ENCODE measurements at places on chromosomes 7 and 10.

GRCh38 chr7:31883761-31884164 lies 186.4 kb downstream of the PDE1C start:
- peak; percentile 6 for DNase-seq

- DNase-seq = no peak
These were observed 22.1 kb upstream of the FBXW4 start for GRCh38 chr10:101716891-101717659.

DNA sequence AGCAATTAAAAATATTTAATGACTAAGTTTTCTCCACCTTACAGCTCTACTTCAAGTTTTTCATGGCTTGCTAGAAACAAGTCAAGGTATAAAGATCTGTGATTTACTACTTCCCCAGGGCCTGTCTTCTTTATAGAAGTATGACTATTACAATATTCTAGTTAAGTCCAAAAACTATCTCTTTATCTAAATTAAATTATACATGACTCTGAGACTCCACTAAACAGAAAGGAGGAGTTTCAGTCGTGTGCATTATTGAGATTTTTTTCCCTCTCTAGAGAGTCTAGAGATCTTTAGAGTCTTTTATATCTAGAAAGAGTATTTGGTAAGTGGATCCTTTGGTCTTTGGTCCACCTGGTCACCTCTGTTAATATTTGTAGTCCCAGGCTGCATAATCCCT lies 100.7 kb downstream of the SEMA3E start:
- no peak for DNase-seq

DNA sequence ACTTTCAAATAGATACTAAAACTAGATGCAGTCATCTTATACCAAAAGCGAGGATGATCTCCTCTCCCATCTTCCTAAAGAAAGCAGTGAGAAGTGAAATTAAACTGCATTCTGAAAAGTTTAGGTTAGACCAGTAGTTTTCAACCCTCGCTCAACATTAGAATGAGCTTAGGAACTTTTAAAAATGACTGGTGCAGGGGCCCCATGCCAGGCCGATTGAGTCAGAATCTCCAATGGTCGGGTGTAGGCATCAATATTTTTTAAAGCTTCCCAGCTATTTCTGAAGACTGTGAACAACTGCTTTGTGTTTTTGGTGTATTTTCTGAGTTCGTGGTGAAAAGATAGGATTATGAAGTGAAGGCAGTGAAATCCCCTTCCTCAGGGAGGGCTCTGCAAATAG lies 146.0 kb downstream of the VTI1A start:
- DNase-seq = no peak

DNA sequence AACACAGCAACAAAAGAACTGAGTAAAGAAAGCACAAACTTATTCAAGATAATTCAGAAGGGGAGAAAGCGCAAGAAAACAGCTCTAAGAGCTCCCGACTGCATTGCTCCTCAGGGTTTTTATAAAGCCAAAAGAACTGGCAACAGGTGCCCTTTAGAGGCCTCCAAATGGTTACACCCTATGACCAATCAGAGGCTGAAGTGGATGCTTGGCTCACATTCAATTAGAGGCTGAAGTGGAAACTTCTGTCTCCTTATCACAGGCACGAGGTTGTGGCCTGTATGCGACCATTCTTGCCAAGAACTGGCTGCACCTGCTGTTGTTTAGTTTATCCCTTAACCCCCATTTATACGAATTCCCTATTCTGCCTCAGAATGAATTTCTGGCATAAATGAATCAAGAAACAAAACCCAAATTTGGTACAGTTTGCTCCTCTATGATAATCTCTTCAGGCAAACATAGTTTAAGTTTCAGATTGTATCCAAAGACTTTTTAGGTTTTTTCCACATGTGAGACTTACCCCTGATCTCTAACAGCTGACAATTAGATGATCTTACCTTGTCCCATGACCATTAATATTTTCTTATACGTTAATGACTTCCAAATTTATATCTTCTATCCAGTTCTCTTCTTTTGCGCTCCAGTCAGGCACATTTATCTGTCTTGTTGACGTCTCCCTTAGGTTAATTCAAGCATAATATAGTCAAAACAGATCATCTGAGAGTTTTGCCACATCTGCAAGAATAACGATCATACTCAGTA lies 504.8 kb downstream of the NXPH1 start:
- no peak for DNase-seq

GRCh38 chr7:158446706-158447105 lies 140.9 kb downstream of the PTPRN2 start:
- no peak for DNase-seq

DNA sequence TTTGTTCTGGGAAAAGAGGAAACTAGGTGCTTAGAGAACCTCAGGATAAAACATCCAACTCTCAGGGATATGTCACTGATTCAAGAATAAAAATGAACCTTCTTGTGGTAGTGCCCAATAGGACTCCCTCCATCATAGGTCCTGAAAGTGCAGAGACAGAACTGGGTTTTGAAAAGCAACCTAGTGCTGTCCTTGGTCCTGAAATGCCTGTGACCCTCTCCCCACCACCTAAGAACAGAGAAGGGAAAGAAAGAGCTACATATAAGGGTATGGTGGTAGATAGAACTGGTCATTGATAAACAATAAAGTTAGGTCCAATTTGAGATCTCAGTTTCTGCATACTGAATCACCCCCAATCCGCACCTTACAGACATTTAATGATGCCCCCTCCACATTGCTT lies 953.3 kb downstream of the XPNPEP1 start:
- DNase-seq = no peak

DNA sequence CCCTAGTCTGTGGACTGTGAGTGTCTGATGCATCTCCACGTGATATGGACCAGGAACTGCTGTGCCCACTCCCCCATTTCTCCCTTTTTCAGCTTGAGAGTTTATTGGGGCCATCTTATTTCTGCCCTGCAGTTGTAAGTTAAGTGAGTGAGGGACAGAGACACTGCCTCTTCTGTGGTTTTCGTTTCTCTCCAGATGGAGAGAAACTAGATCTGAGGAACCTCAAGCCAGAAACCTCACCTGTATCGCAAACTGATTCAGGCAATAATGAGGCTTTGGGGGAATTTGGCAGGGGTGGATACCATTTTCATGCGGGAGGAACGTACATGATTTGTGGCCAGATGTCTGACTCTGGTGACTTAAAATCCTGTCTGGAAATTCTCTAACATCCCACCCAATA lies 641.7 kb downstream of the TNS3 start:
- no peak for DNase-seq

DNA sequence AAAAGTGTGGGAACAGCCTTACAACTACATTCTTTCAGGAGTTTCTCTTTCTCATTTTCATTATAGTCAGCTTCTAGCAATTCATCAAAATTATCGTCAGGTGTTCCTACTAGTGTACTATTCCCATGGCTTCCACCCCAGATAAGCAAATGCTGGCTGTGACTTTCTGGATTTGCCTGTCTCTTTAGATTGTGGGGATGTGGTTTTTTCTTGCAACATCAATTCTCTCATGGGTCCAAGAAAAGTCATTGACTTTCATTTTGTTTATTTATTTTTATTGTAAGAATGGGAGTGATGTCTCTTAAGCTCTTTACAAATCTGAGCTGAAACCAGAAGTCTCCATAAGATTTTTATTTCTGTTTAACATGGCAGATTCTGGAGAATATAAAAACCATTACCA lies 349.7 kb upstream of the SEMA3C start:
- no peak for DNase-seq

- no peak for DNase-seq
These were observed 199.7 kb downstream of the IMMP2L start for GRCh38 chr7:111362506-111363054.

- DNase-seq = no peak
These were observed 41.6 kb downstream of the HK1 start for GRCh38 chr10:69319841-69320316.

- no peak for DNase-seq
These were observed 87.2 kb downstream of the KCNMA1 start for GRCh38 chr10:77550378-77550777.

GRCh38 chr10:97861924-97862323 lies 12.3 kb downstream of the GOLGA7B start:
- no peak for DNase-seq

- DNase-seq = no peak
These were observed 32.6 kb upstream of the NME8 start for GRCh38 chr7:37815671-37816371.

DNA sequence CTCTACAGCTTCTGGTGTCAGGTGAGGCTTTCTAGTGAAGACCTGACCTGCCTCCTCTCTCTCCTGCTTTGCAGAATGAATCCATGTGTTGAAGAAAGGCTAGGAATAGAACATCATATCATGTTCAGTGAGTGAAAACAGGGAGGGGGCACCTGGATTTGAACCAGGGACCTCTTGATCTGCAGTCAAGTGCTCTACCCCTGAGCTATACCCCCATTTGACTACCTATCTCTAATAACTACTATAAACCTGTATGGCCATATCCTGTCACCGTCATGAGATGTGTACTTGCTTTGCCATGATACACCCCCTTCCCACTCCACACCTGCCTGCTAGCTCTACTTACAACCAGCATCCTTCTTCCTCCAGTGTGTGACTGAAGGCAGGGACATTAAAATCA lies 91.3 kb upstream of the ZNF746 start:
- no peak for DNase-seq

DNA sequence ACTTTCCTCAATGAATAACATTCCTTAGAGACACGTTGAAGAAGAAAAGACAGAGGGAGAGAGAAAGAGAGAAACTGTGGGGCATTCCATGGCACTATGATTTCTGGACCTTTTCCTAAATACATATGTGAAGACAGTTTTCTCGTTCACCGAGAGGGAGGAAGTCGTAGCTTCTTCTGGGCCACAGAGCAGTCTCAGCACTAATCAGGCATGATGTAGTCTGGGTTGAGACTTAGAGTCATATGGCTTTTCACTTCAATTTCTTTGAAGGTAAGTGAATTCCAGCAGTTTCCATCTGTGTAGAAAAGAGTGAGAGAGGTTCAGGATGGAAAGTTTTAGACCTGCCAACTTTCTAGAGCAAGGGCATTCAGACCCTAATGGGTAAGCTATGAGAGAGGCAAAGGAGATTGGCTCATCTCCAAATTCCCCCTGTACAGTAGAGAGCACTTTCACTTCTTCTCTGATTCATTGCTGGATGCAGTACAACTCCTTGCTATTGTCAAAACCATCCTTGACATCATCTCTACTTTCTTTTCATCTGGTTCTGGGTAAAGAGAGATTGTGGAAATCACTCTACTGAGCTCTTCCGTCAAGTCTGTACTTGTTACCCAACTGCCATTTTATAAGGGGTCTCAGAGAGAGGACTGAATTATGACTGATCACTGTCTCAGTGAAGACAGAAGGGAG lies 31.5 kb upstream of the OR9A4 start:
- DNase-seq = no peak

Measured in CD8-positive, alpha-beta T cell (primary cell).